ENCODE measurements at places on chromosomes 3 and 15.

DNA sequence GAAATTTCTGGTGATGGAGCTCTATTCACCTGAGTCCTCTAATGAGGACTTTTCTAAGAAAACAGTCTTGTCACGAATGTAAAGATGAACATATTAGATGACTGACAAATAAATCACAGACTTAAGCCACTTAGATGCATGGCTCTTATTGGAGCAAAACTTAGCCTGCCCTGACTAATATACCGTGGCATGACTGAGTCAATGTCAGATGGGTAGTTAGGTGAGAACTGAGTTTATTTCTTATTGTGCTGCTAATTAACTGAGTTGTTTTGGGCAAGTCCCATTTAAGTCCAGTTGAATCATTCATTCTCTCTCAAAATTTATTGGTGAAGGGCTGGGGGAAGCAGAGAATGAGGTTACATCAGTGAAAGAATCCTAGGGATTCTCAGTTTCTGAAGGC is 459.8 kb downstream of the MCTP2 start:
- peak; percentile 58 for DNase-seq

DNA sequence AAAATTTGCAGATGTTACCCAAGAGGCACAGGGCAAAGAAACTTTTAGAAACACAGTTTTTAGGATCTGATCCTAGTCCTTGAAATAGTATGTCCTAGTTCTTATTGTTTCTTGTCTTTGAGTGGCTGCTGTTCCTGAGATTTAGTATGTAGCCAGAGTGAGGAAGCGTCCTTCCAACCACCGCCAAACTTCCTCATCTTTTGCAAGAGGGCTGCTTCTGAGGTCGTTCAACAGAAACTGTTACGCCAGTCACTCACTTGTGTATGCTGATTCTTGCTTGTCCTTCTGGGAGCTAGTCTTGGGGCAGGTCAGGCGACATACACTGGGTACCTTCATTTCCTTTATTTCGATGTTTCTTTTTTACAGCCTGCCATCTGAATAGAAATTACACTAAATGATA is 577.3 kb upstream of the ZNF717 start:
- DNase-seq: no peak

- no peak for DNase-seq
Observed at GRCh38 chr15:38427380-38427779, 26.5 kb upstream of the FAM98B start.

DNA sequence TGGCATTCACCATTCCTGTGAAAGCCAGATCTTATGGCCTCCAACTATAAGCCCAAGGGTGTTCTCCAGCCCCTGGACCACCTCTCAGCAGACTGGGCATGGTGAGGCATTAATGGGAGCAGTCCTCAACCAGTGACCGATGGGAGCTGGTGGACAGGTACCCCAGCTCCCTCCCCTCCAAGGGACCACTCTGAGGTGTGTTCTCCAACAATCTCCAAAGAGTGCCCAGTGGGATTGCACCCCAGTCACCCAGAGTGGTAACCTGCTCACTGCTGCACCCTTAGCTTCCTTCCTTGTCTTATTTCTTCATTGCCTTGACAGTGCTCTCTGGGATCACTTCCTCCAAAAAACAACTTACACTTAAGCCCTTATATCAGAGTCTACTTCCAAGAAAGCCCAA is 8.2 kb upstream of the ITGA11 start:
- no peak for DNase-seq

DNA sequence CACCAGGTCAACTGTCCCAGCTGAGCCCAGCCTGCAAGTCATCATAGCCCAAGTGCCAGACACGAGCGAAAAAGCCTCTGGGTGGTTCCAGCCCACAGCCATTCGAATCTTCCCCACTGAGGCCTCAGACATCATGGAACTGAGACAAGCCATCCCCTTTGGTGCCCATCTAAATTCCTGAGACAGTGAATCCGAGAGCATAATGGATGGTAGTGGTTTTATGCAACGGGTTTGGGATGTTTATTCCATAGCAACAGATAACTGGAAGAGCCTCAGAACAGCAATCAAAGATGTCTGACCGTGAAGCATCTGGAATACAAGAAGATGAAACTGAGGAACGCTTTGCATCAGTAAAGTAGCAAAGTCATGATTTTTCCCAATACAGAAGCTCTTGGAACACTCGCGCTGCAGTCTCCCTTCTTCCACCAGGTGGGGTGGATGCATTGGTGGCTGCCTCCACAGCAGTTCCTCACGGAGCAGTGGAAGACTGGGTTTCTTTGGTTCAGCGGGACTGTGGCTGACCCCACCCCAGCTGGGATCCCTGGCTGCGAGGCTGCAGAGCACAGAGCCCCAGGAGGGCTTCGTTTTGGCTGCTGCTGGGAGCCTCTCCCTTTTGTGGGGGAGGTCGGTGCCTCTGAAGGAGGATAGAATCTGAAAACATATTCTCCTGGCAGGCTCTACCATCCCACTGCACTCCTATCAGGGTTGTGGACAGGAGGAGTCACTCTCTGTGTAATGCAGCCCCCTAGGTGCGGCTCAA is 26.4 kb upstream of the PDE8A start:
- peak; percentile 71 for DNase-seq

- peak; percentile 87 for DNase-seq
Observed at GRCh38 chr3:99901200-99901926, 83.7 kb downstream of the CMSS1 start.

DNA sequence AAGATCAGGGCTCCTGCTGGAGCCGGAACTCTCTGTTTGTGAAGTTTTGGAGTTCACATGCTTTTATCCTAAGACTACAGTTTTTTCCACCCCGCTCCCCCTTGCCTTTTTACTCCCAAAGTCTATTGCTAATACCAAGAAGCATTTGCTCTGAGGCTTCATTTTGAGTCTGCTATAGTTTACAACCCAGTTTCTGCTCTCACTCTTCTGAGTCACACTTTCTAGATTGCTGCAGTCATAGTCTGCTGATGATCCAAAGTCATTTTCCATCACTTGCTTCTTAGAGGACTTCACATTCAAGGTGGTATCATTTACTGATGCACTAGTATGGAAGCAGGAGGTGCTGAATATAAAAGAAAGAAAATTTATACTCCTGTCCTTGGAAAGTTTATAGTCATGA is 937.4 kb downstream of the IGSF11 start:
- DNase-seq: peak; percentile 68

- DNase-seq: no peak
Observed at GRCh38 chr15:49646891-49647290, 26.0 kb downstream of the DTWD1 start.

DNA sequence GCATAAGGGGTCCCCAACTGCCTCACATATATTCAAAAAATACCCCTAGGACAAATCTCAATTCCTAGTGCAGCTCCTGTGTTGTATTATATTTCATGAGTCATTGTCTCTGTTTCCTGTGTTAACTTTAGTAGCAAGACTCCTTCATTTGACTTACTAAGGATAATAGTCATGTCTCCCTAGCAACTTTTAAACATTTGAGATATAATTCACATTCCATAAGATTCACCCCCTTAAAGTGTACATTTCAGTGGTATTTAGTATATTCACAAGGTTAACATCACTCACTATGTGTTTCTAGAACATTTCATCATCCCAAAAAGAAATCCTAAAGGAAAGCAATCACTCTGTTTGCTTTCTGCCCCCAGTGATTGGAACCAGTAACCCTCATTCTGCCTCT is 121.3 kb upstream of the WNT7A start:
- DNase-seq: peak; percentile 62

DNA sequence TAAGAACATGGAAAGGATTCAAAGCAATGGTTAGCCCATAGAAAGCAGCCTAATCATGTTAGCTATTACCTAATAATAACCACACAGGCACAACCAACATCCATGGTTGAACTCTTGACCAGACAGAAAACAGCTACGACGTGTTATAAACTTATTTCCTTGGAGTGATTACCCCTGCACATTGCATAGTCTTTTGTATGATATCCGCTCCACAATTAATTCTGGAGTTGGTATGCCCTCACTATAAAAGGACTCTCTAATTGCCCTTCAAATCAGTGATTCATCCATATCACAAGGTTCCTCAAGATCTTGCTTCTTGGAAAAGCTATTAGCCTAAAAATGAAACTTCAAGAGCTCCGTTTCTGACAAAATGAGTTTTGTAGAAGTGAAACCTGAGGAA is 117.9 kb downstream of the SYNPR start:
- DNase-seq: no peak

- no peak for DNase-seq
Observed at GRCh38 chr3:80114694-80115093, 346.9 kb upstream of the ROBO1 start.
